ENCODE measurements at places on chromosomes 5 and 9.
A peak's percentile ranks its signal among the peaks of the same experiment; 100 is the strongest.

GRCh38 chr9:22913518-22913917, 466.9 kb downstream of the DMRTA1 start:
- DNase-seq, result no peak

DNA sequence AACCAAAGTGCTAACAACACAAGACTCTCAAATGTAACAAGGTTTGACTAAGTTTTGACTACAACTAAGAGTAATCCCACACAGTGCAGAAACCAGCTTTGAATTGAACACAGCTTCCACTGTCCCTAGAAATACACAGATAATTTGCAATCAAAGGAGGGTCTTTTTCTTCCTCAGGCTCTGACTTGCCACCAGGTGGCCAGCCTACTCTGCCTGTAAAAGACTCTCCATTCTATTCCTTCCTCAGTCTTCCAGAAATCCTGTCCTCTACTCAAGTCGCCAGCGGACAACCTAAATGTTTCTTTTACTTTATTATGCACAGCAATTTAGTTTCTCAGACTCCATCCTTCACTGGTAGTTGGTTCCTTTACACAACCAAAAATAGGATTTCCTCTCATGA, 32.2 kb upstream of the MCTP1 start:
- peak; percentile 8 for DNase-seq

DNA sequence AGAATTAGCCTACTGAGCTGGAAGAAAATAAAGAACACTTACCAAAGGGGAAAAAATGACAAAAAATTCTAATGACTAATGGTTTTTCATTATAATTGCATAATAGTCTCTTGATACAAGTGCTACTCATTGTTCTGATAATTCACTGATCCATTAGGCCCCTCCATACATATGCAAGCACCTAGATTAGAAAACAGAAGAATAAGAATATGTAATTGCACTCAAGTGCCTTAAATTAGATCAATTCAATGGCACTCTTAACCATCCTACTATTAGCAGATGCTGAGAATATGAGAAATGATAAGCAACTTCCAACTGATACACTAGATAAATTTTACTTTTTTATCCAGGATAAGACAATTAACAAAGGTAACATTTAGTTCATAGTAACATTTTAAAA, 440.9 kb upstream of the C9orf72 start:
- no peak for DNase-seq

GRCh38 chr5:57891443-57891842, 408.8 kb upstream of the ACTBL2 start:
- DNase-seq, result no peak

- no peak for DNase-seq
Measured at GRCh38 chr9:69188975-69189374, 14.9 kb downstream of the TJP2 start.

Data from H7 (cell line).